ENCODE measurements at places on chromosomes 2 and 18.

- no peak for DNase-seq
These were observed 484 bp upstream of the DARS1 start for GRCh38 chr2:135985826-135986393.

- no peak for DNase-seq
These were observed 21.1 kb upstream of the TMEM163 start for GRCh38 chr2:134739879-134740301.

DNA sequence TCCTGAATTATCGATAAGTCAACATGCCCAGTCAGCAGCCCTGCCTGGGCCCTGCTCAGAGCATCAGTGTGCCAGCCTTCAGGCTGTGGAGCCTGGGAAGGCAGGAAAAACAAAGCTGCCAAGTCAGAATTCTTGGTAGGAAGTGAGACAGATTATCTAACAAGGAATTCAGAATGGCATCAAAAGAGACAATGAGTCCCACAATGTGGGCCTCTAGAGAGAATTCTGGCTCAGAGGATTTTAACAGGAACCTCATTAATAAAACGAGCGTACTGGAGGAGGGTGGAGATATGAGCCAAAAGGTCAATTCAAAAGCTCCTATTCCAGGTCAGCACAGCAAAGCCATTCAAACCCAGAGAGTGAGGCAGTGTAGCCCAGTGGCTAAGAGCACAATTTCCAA lies 327.6 kb upstream of the MMADHC start:
- DNase-seq = no peak

- no peak for DNase-seq
These were observed 13.3 kb upstream of the TCF7L1 start for GRCh38 chr2:85119900-85120299.

Measured in mesenteric fat pad (tissue), 1 donor.